Pancreas (tissue), 10 donors: ENCODE measurements at places on chromosomes 5 and 9.
A peak's percentile ranks its signal among the peaks of the same experiment; 100 is the strongest.

DNA sequence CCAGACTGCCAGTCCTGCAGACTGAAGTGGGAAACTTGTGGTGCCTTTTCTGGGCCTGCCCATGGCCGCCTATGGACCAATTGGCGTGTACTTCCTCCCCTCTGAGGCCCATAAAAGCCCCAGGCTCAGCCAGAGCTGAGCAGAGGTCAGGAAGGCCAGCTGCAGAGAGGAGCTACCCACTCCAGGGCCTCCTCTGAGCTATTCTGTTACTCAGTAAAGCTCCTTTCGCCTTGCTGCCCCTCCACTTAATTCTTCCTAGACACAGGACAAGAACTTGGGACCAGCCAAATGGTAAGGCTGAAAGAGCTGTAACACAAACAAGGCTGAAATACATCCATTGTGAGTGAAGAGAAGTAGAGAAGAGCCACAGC lies 106.4 kb downstream of the C9orf50 start:
- DNase-seq: no peak

DNA sequence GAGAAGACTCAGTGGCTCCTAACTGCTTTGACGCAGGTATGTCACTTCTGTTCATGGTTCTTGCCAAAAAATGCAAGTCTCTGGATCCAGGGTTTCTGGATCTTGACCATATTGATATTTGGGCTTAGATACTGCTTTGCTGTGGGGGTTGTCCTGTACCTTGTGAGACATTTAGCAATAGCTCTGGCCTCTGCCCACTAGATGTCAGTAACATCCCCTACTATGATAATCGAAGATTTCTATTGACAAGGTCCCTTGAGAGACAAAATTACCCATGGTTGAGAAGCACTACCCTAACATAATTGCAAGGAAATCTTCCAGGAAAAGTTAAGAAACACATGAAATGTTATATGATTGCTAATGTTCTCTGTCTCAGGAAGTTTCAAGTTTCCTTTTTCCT lies 285.4 kb downstream of the TMEM232 start:
- no peak for DNase-seq

GRCh38 chr9:98341157-98342097 lies 86.0 kb upstream of the TBC1D2 start:
- no peak for DNase-seq

- DNase-seq: no peak
Measured at GRCh38 chr9:107155244-107155817, 127.7 kb upstream of the RAD23B start.

- DNase-seq: no peak
Measured at GRCh38 chr5:88824892-88825583, 57.9 kb downstream of the MEF2C start.

DNA sequence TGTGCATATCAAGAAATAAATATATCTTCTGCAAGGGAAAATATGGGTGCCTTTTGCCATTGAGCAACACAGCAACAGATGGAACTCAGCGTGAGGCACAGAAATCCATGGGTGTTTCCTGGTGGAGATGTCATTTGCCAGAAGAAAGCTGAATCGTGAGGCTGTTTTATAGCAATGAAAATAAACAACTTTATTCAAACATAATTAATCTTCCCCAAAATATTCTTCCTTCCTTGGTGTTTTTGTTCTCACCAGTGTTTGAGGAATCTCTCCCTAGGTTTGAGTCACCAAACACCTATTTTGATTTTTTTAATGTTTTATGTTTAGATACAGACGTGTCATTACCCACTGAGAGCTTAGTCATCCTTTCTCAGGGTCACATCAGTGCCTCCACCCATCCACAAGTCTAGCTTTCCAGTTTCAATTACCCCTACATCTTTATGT lies 65.8 kb upstream of the PAPPA start:
- no peak for DNase-seq

GRCh38 chr5:150181027-150181426 lies 8.8 kb upstream of the SLC6A7 start:
- DNase-seq: no peak

DNA sequence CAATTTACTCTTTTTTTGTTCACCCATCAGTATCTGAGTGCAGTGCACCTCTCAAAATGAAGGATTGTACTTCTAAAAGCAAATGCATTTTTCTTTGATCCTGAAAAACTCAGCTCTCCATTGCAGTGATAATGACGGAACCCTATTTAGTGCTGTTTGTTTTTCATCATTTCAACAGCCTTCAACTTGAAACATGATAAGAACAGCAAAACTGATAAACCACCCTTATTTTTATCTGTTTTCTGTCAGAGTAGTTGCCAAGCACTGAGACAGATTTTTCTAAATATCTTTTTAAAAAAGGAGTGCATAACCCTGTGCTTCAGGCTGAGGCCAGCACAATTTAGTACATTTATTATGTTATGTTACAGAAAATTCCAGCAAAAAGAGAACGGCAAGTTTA lies 549.8 kb upstream of the DMAC1 start:
- no peak for DNase-seq

GRCh38 chr5:148730270-148730669 lies 75.9 kb upstream of the HTR4 start:
- DNase-seq: no peak

DNA sequence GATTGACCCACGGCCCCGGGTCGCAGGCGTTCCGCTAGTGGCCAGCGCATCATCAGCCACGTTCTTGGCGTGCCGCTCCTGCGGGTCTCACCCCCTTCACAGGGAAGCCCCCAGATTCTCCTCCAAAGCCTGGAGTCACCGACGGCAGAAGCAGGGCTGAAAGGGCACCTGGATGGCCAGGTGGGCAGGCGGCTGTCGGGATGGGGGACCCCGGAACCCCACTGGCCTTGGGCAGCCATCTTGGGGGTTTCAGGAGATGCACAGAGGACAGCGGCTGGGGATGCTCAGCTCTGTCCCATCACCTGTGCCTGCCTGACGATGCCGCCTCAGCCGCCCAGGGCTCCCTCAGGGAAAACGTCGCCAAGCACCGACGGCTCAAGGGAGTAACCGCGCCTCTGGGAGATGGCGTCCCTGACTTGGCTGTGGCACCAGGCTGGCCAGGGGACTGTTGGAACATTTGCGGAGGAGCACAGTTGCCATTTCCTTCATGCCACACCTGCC lies 14.1 kb upstream of the SLC9A3 start:
- no peak for DNase-seq

GRCh38 chr9:75023846-75024245 lies 4.2 kb downstream of the CARNMT1 start:
- no peak for DNase-seq

DNA sequence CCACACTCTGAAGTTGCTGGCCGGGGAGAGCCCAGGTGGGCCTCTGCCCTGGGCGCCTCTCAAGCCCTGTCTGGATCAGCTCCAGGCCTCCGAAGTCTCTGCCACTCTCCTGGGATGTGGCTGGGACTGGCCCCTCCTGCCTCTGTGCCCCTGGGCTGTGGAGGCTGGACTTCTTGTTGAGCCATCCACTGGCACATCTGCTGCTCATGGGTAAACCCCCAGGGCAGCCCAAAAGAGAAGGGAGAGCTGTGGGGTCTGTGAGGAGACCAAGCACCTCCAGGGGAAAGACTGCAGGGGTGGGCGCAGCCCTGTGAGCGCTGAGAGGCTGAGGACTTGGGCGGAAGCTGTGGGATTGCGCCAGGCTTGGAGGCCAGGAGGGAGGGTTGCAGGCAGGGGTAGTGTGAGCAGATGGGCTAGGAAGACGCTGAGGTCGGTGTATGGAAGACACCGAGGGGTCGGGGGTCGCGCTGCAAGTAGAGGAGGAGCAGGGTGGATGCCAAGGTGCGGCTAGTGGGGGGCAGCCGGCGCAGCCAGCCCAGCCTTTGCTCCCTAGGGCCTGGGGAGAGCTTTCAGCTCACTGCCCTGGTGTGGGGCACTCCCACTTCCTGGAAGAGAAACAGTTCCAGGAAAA lies 118.1 kb downstream of the WNK2 start:
- DNase-seq: no peak

DNA sequence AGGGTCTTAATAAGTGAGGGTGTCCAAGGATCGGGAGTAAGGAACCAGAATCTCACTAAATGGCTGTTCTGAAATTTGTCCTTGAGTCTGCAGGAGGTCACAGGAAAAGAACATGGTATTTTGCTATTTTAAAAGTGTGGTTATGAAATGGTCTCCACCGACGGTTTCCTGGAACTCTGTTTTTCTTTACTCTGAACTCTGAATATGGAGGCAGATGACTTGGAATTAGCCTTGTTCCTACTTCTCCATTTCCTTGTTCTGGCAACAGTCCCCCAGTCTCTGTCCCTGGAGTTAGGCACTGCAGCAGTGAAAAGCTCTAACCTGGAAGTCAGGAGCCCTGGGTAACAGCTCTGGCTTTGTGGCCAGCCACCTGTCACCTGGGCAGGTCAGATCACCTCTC lies 46.6 kb upstream of the C5orf58 start:
- no peak for DNase-seq

DNA sequence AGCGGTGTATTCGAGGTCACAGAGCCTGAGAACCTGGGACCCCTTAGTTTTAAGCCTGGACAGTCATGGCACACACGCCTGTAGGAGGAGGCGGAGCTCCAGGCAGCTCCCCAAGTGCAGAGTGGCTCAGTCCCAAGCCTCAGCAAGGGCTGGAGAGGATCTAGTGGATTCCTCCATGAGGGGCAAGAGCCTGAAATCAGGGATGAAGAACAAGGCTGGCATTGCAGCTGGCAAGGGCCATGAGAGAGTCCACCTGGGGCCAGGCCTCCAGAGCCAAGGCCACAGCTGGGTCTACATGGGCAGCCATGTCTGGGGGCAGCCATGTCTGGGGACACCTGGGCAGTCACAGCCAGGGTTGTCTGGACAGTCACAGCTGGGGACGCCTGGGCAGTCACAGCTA lies 21.9 kb downstream of the ADAMTSL2 start:
- no peak for DNase-seq

- no peak for DNase-seq
Measured at GRCh38 chr9:86674487-86674886, 272.8 kb downstream of the GAS1 start.

DNA sequence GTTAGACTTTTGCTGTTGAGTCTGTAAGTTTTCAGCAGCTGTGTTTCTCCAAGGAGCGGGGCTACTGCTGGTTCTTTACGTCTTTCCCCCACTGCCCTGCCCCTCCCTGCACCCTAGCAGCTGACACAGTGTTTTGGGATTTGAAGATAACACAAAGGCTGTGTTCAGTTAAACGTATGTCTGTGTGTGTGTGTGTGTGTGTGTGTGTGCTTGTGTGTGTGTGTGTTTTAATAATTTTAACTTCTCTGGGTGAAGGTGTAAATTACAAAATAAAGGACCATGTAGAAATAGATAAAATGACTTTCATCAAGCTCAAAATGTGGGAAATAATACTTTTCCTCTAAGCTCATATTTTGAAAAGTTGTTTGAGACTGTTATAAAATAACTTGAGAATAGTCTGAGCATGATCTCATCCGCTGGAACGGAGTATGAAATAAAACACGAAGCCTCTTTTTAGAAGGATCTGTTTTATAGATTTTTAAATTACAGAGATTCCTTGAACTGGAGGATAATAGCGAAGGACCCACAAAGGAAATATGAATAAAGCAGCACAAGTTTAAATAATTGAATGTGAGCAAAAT lies 10.9 kb downstream of the ABL1 start:
- DNase-seq: no peak

- DNase-seq: no peak
Measured at GRCh38 chr9:110124439-110124838, 83.5 kb downstream of the C9orf152 start.

DNA sequence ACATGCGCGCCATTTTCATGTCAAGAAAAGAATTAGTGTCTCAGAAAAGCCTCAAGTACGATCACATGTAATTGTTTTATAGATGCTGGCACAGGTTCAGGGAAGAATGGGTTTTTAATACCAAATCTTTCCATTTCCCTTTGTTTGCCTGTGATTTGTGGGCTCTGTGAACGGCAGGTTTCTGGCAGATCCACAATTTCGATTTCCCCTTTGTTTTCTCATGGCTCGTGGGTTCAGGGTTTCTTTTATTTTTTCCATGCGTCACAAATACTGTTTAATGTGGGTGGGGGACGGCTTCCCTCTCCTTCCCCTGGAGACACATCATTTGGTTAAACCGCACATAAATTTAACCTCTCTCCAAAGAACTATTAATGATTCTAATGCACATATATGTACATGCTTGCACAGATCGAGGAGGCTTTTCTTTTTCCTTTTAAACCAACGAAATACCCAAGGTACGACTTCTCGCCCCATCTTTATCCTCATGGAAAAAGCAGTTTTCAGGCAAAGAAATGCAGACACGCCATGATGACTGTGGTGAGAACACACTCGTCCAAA lies 195.9 kb downstream of the SLIT3 start:
- DNase-seq: no peak

DNA sequence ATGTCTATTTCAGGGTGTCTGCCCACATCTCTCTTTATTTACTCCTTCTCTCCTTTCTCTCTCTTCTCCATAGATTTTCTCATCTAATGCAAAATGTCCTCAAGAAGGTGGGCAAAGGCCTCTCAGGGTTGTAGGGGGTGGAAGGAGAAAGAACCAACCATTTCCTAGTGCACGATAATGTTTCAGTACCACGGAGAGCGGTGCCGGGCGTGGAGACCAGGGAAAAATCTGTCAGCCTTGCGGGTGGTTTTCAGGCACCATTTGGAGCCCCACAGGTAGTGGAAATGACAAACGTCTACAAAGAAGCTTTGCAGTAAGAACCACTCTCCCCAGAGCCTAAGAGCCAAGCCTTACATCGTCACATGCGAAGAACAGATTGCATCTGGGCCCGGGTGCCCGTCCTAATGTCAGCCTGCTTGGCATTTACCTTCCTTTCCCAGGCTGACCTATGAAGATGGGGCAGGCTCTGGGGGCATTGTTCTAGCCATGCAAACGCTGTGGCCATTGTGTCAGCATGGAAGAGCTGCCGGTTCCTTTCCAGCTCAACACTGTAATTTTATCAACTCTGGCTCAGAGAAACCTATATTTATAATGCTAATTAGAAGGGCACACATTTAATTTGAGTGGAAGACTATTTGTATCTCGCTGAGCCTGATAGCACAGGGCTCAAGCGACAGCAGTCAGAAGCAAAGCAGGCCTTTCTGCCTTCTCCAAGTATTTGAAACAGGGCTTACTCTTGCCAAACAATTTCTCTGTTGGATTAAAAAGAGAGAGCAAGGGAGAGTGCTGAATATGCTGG lies 430.1 kb upstream of the WWC1 start:
- no peak for DNase-seq

DNA sequence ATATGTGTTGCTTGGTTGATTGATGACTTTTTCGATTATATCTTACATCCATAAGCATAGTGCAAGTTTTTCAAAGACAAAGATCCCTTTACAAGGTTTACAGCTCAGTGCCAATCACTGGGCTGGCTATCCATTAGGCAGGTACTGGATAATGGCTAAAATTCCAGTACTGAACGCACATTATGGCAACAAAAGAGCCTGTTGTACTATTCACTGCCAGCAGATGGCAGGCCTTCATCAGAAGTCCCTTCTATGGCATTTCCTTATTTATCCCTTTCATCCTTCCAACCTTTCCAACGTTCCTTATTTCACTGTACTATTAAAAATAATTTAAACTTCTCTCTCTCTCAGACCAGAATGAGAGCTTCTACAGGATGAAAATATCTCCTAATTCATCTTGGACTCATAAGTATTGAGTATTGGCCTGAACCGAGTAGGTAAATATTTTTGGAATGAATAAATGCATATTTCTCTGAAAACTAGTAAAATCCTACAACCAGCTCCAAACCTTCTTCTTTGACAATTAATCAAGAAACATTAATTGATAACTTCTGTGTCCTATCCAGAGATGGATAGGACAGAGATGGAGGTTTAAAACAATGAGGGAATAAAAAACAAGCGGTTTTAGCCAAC lies 6.7 kb upstream of the WNT8A start:
- peak; percentile 69 for DNase-seq
